Neural progenitor cell (in vitro differentiated cells): ENCODE measurements at places on chromosomes 7 and 10. TPM values are rescaled to one million over a fixed set of nuclear protein-coding genes. Genes with fewer than 3 reads are reported as not detected.
A peak's percentile ranks its signal among the peaks of the same experiment; 100 is the strongest.

Gene SFRP5
- total RNA-seq, result not detected in 2 replicates

Gene MMD2
- 0.28 TPM in 1 of 2 replicates, not detected in the other for total RNA-seq

Gene POLR2J2
- 1.7 and 2.6 TPM in 2 replicates for total RNA-seq

Gene OGDHL
- 0.34 and 0.56 TPM in 2 replicates for total RNA-seq

Gene RNF32
- total RNA-seq, result 3.0 and 3.3 TPM in 2 replicates

Gene CD36
- 0.34 and 1.6 TPM in 2 replicates for total RNA-seq

Gene RAMP3
- not detected in 2 replicates for total RNA-seq

Gene PLXNA4
- 0.49 and 1.4 TPM in 2 replicates for total RNA-seq

- no peak overlapping the region for H3K27ac ChIP-seq
- H3K36me3 ChIP-seq, result no peaks in the 10 kb centered on the region
- no peaks in the 10 kb centered on the region for H3K27me3 ChIP-seq
- DNase-seq, result no peak
- no peak overlapping the region for H3K4me3 ChIP-seq
Measured at GRCh38 chr7:38506756-38507155, 124.4 kb downstream of the AMPH start.

GRCh38 chr10:14648946-14649345 is 125.8 kb downstream of the FAM107B start:
- H3K27ac ChIP-seq, result no peak overlapping the region
- DNase-seq, result no peak
- H3K4me1 ChIP-seq, result peaks cover 42% of the 10 kb centered on the region
- H3K4me3 ChIP-seq, result no peak overlapping the region

- DNase-seq, result no peak
- H3K4me3 ChIP-seq, result no peak overlapping the region
- H3K27me3 ChIP-seq, result no peaks in the 10 kb centered on the region
- H3K4me1 ChIP-seq, result peaks cover 4% of the 10 kb centered on the region
Measured at GRCh38 chr10:44921061-44921460, 9.9 kb downstream of the TMEM72 start.

GRCh38 chr10:122516734-122517133 is 43.8 kb upstream of the DMBT1 start:
- H3K27me3 ChIP-seq, result no peaks in the 10 kb centered on the region
- no peaks in the 10 kb centered on the region for H3K4me1 ChIP-seq
- no peak overlapping the region for H3K27ac ChIP-seq
- H3K4me3 ChIP-seq, result no peak overlapping the region

DNA sequence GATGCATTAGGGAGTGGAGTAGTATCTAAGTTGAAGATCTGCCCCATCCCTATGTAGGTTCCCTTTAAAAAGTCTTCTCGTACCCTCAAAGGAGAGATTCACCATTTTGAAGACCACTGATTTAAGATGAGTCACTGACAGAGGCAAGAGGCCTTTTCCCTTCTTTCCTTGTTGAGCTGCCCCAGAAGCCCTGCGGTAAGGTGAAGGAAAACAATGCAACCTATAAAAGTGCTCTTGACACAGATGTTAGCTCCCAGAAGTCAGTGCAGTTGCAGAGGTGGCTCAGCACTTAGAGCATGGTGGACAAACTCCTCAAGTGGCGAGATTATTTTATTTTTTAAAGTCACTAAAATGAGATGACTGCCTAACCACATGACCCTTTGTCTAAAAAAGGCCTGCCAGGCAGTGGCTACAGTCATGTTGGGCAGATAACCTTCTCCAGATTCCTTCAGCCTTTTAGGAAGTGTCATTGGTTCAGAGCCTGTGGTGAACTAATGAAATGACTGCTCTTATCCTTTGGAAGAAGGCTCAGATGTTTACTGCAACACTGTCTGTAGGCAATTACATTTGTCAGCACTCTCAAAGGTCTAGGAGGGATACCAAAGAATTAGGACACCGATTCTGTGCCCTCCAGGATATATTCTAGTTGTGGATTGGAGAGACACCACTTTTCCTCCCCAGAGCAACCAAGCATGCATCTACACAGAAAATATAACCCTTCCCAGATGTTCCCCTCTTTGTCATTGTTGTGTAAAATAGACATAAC is 88.7 kb downstream of the ARID5B start:
- H3K4me1 ChIP-seq, result peaks cover 30% of the 10 kb centered on the region
- no peak for DNase-seq
- H3K27me3 ChIP-seq, result no peaks in the 10 kb centered on the region
- H3K27ac ChIP-seq, result no peak overlapping the region
- H3K36me3 ChIP-seq, result no peaks in the 10 kb centered on the region

DNA sequence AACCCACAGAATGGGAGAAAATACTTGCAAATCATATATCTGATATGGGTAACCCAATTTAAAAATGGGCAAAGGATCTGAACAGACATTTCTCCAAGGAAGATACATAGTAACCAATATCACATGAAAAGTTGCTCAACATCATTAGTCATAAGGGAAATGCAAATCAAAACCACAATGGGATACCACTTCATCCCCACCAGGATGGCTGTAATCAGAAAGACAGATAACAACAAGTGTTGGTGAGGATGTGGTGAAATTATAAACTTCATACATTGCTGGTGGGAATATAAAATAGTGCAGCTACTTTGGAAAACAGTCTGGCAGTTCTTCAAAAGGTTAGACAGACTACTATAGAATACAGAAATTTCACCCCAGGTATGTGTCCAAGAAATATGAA is 19.3 kb downstream of the AOC1 start:
- H3K4me3 ChIP-seq, result no peak overlapping the region
- no peaks in the 10 kb centered on the region for H3K36me3 ChIP-seq
- DNase-seq, result no peak
- no peak overlapping the region for H3K27ac ChIP-seq
- H3K27me3 ChIP-seq, result peaks cover 3% of the 10 kb centered on the region

DNA sequence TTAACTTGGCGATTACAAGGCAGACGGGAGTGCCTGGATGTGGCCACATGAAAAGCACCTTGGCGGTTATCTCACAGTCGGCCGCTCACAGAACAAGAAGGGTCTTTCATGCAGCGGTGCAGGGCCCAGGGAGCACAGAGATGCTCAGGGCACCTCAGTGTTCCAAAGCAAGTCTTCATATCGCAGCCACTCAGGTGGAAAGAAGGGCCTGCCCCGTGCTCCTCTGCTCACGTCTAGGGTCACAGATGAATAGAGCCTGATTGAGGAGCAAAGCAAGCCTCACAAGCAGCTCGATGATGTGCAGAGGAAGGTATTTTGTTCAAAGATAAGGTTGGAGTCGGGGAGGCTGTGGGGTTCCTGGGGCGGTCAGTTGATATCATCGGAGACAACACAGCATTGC is 297.8 kb downstream of the WDR11 start:
- no peaks in the 10 kb centered on the region for H3K27me3 ChIP-seq
- no peak overlapping the region for H3K27ac ChIP-seq
- no peak overlapping the region for H3K4me3 ChIP-seq
- DNase-seq, result no peak
- no peaks in the 10 kb centered on the region for H3K36me3 ChIP-seq

DNA sequence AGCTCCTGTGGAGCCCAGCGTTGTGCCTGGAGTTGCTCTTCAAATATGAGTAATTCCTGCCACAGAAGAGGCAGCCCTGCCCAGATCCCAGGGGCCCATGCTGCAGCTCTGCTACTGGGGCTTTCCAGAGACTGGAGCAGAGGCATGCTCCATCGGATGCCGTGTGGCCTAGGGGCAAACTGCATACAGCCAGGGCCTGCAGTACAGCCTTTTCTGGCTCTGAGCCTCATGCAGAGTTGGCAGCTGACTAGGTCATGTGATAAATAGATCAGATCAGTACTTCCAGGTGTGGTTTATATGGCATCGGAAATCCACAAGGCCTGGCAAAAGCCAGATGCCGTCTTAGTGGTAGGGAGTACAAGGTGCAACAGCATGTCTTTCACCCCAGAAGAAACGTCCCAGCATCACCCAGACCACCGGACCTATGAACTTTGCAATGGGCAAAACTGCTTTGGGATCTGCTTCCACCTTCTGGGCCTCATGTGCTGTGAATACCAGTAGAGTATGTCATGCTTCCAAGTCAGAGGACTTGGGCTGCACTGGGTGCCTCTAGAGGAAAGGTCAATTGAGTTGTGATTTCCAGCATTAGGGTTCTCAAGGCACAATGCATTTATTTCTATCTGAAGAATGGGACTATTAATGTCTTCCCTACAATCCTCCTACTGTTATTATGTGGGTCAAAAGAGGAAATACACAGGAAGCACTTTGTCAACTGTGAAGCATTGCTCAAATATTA is 250.7 kb upstream of the ZNF32 start:
- no peak overlapping the region for H3K27ac ChIP-seq
- no peaks in the 10 kb centered on the region for H3K27me3 ChIP-seq
- H3K36me3 ChIP-seq, result no peaks in the 10 kb centered on the region
- H3K4me3 ChIP-seq, result no peak overlapping the region
- DNase-seq, result no peak

DNA sequence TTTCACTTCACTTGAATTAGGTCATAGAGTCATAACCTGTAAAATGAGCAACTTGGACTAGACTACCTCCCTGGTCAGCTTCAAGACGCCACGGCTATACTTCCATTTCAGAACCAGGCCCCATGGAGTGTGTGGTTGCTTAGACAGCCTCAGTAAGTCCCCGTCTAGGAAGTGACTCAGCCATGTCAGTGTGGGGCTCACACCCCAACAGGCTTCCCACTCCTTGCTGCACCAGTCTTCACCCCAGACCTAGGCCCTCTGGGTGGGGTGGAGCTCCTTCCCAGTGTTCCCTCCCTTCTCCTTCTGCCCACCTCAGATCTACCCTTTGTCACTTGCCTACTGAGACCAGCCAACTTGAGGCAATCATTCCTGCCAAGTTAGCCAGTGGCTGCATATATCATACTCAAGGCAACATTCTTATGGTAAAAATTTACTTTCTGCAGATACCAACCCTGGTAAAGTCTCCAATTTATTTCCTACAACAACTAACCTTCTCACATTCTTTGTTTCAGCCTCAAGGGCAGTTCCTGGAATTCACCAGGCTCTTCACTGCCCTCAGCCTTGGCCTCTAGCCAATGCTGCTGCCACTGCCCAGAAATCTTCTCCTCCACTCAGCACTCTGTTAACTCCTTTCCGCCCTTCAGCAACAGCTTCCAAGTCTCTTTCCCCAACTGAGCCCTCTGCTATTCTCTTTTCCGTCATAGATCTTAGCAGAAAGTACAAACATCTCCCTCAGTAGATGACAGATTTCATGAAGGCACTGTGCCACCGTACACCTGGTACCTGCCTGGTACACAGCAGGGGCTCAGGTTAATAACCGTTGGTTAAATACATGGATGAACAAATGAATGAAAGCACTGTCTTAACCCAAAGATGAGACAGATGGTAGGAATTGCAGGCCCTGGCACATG is 31.3 kb upstream of the ZNRF2 start:
- H3K27ac ChIP-seq, result no peak overlapping the region
- DNase-seq, result no peak
- no peaks in the 10 kb centered on the region for H3K27me3 ChIP-seq
- no peak overlapping the region for H3K4me3 ChIP-seq

- H3K36me3 ChIP-seq, result no peaks in the 10 kb centered on the region
- H3K4me1 ChIP-seq, result peaks cover 23% of the 10 kb centered on the region
- H3K27me3 ChIP-seq, result no peaks in the 10 kb centered on the region
- DNase-seq, result peak; percentile 60
- no peak overlapping the region for H3K4me3 ChIP-seq
- H3K27ac ChIP-seq, result no peak overlapping the region
Measured at GRCh38 chr10:110834629-110835301, 37.0 kb upstream of the PDCD4 start.
